GM12892 (cell line): ENCODE measurements at places on chromosomes 16 and 17.

DNA sequence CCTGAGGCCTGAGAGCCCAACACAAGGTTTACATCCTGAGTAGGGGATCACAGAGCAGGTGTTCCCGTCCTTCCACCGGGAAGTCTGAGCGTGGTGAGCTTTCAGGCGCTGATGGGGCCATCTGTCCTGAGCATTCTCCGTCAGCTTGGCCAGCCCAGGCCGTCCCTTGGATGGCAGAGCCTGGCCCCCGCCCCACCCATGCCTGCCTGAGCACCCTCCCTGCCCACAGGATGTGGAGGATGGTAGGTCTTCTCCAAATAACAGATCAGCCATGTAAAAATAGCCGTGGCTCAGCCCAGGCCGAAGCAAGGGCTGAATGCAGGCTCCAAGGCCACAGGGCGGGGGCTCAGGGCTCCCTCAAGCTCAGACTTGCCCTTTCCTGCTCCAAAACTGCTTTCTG, 20.2 kb downstream of the SPNS2 start:
- DNase-seq, result no peak

DNA sequence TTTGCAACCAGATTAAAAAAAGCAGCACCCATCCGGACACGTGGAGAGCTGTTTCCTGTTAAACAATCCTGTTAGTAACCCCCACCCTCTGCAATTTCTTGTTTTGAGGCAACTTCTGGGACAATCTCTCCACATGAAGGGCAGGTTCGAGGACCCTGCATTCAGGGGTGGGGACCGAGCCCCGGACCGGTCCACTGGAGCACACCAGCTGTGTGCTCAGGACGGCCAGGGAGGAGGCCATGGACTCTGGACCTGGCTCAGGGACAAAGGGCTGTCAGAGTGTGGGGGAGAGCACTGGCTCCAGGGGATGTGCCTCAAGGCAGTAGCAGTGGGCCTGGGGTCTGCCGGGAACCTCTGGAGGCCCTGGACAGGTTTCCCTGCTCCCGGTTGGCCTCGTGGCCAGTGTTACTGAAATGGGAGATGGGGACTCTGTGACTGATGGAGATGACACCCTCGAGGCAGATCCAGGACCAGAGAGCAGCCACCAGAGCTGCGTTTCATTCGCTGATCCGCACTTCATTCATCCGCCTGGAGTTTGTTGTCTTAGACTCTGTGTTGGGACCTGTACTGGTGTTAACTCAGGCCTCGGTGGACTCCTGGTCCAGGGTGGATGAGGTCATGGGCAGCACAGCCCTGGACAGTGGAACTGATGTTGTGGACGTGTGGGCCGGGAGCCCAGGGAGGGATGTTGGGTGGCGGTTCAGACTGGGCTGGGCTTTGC, 2.9 kb upstream of the CPNE7 start:
- no peak for DNase-seq

DNA sequence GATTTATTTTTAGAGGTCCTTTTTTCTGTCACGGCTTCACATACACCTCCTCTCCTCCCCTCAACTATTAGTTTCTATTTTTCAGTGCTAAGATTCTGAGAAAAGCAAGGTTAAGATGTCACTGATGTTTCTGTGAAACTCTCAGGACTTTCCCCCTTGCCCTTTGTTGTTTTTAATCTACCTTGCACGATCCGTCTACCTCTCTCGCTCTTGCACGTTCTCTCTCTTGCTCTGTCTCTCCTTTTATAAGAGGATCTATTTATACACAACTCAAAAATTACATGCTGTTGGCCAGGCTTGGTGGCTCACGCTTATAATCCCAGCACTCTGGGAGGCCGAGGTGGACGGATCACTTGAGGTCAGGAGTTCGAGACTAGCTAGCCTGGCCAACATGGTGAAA, 43.6 kb downstream of the RPA1 start:
- no peak for DNase-seq

DNA sequence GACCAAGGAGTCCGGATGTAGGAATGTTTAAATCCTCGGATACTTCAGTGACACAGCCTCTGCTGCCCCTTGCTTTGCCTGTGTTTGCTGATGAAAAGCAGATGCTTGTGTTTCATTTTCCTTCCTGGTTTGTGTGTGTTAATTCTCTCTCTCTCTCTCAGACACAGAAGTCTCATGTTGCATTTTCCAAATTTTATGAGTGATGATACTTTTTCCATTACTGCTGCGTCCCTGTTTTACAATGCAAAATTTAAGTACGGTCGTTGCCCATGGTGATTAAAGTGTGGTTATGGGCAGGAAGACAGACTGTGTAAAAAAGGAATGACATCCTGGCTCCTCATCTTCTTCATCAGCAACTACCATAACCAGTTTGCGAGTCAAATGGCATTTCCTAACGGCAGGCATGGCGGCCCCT, 5.7 kb downstream of the RMI2 start:
- no peak for DNase-seq

GRCh38 chr16:12802661-12803060, 1.0 kb downstream of the CPPED1 start:
- no peak for DNase-seq
